M059J (cell line): ENCODE measurements at places on chromosomes 7 and 10.

DNA sequence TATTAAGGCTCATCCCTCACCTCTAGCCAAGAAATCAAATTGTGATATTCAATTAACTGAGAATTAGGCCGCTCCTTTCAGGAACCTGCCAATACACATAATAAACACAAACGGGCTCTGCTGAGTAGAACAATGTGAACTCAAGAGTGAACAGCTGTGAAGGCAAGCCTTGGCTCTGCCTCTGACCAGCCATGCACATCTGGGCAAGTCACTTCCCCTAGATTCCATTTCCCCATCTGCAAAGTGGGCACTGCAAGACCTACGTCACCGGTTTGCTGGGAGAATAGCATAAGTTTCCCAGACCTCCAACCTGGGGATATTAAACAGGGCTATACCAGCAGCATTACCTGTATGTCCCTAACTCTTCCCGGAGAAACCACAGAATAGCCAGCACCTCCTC, 355.2 kb downstream of the TNS3 start:
- no peak for DNase-seq

DNA sequence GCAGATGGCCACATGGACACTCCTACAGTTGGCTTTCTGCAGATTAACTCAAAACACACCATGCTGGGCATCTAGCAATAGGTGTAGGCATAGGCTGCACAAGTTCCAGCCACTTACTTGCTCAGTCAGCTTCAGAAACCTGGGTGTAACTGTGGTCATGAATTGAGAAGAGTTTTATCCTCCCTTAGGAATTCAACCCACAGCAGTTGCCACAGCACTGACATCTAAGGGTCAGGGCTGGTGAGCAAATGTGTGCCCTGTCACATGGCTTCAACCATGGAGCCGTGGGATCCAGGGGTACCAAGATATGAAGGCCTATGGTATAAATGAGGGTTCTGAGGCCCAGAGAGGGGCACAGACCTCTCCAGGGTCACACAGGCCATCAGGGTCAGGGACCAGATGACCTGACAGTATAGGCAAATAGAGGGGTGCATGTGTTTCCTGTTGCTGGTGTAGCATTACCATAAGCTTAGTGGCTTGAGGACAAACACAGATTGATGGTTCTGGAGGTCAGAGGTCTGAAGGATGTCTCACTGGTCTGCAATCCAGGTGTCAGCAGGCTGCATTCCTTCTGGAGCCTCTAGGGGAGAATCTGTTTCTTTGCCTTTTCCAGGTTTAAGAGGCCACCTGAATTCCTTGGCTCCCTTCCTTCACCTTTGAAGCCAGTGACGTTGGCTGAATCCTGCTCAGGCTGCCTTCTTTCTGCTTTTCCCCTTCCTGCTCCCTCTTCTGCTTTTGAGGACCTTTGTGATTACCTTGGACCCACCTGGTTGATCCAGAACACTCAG, 24.1 kb downstream of the MINDY4 start:
- DNase-seq = peak; percentile 58

GRCh38 chr10:113337142-113337541, 215.7 kb upstream of the HABP2 start:
- no peak for DNase-seq

GRCh38 chr10:52756966-52757365, 15.6 kb downstream of the MBL2 start:
- no peak for DNase-seq

DNA sequence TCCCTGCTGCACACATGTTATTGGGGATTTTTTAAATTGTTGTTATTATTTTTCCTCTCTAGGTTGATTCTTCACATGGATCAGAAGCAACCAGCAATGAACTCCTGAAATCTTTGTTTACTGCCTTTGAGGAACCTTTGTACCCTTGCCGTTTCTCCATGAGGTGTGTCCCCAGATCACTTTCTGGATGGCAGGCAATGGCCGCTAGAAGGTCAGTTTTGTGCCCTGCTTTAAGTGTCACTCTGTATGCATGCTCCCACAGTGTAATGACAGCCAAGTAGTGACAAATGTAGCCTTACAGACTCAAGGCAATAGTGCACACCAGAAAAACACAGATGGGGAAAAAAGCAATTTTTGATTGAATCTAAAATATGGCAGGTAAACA, 47.7 kb upstream of the NRP1 start:
- no peak for DNase-seq

GRCh38 chr7:129851809-129852208, 101.0 kb downstream of the UBE2H start:
- no peak for DNase-seq

DNA sequence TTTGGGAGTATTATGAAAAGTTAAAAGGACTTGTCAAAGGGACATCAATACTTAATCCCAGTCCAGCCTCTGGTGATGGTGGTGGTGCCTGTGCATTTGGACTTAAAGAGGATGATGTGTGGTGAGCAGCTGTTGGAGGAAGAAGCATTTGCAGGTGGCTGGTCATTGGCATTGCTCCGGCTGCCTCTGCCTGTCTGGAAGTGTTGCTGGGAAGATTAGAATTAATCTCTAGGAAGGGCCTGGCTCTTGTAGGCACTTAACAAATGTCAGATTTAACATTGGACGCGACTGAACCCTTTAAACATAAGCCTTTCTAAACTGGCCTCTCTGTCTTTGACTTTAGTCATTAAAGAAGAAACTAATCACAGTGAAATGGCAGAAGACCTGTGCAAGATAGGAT, 58.8 kb downstream of the FIGNL1 start:
- DNase-seq = no peak

GRCh38 chr7:155248366-155248756, 49.3 kb upstream of the INSIG1 start:
- DNase-seq = no peak

DNA sequence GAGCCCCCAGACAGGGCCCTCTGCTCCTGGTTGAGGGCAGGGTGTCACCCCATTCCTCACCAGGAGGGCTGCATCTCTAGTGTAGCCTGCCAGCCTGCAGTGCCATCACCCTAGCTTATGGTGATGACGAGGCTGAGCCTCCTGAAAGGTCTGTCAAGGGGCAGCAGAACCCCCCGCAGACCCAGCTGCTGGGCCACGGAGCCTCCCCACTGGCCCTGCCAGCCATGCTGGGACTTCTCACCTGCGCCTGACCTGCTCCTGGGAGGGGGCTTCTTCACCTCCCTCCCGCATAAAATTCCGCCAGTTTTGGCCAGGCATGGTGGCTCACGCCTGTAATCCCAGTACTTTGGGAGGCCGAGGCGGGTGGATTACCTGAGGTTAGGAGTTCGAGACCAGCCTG, 40.4 kb upstream of the RASGEF1A start:
- DNase-seq = no peak

- peak; percentile 79 for DNase-seq
These were observed 40.3 kb downstream of the NRCAM start for GRCh38 chr7:108415821-108416536.

GRCh38 chr7:78850093-78850740, 603.2 kb downstream of the MAGI2 start:
- DNase-seq = no peak

- no peak for DNase-seq
These were observed 962.1 kb downstream of the KCNMA1 start for GRCh38 chr10:76675561-76675950.

GRCh38 chr10:22346096-22346661, 883 bp downstream of the SPAG6 start:
- DNase-seq = no peak

DNA sequence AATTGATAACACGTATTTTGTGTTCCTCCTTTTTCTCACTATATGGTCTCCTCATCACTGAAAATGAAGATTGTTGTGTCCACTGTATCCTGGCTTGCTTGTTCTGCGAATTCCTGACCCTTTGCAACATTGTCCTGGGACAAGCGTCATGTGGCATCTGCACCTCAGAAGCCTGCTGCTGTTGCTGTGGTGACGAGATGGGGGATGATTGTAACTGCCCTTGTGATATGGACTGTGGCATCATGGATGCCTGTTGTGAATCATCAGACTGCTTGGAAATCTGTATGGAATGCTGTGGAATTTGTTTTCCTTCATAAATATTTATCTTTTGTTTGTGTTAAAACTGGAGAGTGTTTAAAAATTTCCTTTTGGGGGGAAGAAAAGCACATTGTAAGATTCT, 93.7 kb downstream of the MDFIC start:
- peak; percentile 30 for DNase-seq

- DNase-seq = no peak
These were observed 36.5 kb downstream of the CAMK2B start for GRCh38 chr7:44288811-44289340.

DNA sequence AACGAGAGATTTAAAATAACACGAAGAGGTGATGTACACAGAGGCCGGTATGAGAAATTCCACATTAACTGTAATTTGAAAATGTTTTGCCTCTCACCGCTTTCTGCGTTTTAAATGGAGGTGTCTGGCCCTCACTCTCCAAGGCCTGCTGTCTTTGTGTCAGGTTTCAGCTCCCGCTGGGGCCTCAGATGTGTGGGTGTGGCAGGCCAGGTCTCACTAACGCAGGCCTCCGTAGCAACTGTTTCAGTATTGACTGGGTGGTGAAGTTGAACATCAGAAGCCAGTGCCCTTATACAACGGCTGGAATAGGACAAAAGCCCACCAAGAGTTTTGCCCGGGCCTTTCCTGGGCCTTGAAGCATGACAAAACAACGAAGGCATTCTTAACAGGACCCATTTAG, 303.1 kb downstream of the ADARB2 start:
- DNase-seq = no peak

- no peak for DNase-seq
These were observed at the start of gene TARP for GRCh38 chr7:38273286-38273995. TARP (minus strand) TSS chr7:38273636.

GRCh38 chr10:31116226-31116625, 84.6 kb upstream of the ZNF438 start:
- no peak for DNase-seq

DNA sequence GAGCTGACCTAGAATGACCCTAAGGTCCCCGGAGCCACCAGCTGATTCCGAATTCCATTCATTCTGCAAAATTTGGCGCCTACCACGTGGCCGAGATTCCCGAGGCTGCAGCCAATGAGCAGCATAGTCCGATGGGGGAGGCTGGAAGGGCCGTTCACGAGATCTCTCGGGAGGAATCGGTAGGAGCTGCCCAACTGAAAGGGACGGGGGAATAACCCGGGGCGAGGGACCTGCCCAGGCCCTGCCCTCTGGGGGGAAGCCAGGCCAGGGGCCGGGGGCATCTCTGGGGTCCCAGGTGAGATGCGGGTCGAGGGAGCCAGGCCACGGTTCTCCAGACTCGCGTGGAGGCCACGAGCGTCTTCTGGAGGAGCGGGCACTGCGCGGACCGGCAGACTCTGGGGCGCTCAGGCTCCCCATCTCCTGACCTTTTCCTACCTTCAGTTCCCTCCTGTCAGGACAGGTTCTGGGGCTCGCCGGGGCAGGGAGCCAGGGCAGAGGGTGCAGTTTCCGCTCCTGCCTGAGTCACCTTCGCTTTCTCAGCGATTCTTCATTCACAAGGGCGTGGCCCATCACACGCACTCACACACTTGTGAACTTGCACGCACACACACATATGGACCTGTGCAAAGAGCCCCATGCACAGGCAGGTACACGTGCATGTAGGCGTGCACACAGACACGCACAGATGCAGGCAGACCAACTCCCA, 173.4 kb downstream of the RNF216 start:
- DNase-seq = no peak

DNA sequence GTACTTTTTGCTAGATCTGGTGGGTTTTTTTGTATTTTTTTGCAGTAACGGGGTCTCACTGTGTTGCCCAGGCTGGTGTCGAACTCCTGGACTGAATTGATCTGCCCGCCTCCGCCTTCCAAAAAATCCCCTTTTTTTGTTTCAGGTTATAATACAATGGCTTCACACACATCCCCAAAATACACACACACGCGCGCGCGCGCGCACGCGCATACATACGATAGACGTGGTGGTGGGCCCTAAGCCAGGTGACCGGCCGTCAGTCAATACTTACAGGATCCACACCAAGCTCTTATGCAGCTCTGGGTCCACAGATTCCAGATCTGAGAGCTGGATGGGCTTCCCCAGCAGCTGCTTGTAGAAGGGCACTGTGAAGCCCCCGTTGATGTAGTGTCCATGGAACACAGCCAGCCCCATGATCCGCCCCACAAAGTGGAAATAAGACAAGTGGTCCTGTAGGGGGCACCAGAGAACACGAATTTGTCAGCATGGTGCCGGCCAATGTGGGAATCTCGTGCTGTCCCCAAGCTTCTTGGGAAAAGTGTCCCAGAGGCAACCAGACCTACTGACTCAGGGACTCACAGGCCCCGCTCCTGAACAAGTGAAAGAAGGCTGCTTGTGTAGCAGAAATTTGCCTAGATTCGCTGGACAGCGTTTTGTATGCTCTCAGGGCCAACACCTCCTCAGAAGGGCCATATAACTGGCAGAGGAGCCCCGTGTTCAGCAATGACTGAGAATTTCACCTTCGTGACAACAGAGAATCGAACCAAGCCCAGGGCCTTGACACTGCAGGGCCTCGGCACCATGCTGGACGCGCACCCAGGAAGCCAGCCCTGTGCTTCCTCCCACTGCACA, 103.6 kb downstream of the SMURF1 start:
- peak; percentile 85 for DNase-seq

GRCh38 chr7:131057794-131058070, 269.9 kb upstream of the MKLN1 start:
- DNase-seq = no peak

GRCh38 chr10:104472957-104473745, 119.5 kb downstream of the CFAP58 start:
- peak; percentile 88 for DNase-seq

DNA sequence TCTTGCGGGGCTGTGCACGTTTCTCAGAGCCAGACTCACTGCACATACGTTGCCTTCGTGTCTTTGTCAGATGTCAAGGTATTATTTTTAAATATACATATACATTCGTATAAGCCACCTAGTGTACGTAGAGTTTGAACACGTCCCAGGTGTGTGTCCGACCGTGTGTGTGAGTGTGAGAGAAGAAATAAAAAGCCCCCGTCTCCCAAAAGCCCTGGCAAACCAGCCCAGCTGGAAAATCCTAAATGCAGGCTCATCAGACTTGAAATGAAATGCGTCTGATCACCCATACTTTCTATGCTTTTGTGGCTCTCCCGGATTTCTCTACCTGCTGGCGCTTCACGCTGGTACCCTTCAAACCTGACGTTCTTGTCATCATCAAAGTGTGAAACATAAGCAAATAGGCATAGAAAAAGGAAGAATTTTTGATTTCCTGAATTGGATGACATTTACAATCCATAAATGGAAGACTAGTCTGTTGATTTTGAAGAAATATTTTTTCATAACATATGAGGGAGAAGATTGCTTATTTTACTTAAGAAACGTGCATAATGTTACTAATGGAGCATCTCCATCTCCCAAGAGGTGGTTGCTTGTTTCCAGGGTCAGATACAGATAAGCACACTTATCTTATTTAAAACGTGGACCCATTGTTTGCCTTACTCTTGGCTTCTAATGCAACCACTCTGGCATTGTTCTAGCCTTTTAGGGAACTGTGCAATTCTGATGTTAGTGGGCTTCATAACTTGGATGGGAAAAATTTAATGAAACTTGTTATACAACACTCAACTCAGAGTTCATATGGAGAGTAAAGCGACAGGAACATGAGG, 971 bp downstream of the PRKG1 start:
- DNase-seq = no peak

DNA sequence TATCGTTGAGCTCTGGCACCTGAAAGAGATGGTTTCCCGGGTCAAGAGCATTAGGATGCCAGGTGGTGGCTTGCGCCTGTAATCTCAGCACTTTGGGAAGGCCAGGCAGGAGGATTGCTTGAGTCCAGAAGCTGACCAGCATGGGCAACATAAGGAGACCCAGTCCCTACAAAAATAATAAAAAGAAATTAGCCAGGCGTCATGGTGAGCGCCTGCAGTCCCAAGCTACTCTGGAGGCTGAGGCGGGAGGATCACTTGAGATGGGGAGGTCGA, 6.1 kb upstream of the KCP start:
- no peak for DNase-seq

- DNase-seq = peak; percentile 92
These were observed 112.0 kb downstream of the UBE2H start for GRCh38 chr7:129840757-129841156.

- no peak for DNase-seq
These were observed 504.3 kb upstream of the PCDH15 start for GRCh38 chr10:55305285-55305684.
